Breast epithelium (tissue), 4 donors: ENCODE measurements at places on chromosomes 4 and X.
A peak's percentile ranks its signal among the peaks of the same experiment; 100 is the strongest.

DNA sequence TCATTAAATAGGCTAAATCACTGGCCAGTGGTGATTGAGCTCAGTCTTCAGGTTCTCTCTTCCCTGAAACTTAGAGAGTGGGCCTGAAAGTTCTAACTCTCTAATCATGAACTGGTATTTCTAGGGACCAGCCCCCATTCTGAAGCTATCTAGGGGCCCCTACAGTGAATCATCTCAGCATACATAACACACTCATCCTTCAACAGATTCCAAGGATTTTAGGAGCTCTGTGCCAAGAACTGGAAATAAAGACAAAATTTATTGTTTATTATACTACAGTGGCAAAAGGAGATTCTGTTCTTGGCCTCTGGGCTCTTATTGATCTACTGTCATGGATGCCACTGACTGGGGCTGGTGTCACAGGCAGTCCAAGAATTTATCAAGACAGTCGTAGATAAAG lies 263.8 kb upstream of the IGFBP7 start:
- no peaks in the 10 kb centered on the region for H3K36me3 ChIP-seq
- no peaks in the 10 kb centered on the region for H3K4me1 ChIP-seq
- H3K27ac ChIP-seq = no peak overlapping the region
- no peak for DNase-seq

- H3K27ac ChIP-seq = peak overlapping the region; percentile 48
- H3K4me1 ChIP-seq = no peaks in the 10 kb centered on the region
- H3K4me3 ChIP-seq = no peak overlapping the region
- H3K36me3 ChIP-seq = no peaks in the 10 kb centered on the region
These were observed 184.5 kb downstream of the ARHGAP10 start for GRCh38 chr4:147916351-147916750.

DNA sequence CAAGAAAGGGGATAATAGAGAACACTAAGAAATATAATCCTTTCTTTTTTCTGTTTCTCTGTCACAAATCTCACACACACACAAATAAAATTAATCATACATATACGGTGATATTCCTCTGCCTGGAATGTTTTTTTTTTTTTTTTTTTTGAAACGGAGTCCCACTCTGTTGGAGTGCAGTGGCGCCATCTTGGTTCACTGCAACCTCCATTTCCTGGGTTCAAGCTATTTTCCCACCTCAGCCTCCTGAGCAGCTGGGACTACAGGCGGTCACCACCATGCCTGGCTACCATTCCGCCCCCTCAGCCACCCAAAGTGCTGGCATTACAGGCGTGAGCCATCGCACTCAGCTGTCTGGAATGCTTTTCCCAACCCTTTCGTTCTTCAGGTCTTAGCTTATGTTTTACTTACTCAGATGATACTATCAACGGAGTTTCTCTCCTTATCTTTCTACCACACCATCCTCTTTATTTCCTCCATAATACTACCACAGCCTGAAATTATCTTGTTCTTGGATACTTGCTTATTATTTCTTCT lies 69.3 kb downstream of the ANKRD17 start:
- H3K4me1 ChIP-seq = no peaks in the 10 kb centered on the region
- no peak for DNase-seq
- no peak overlapping the region for H3K27ac ChIP-seq
- no peaks in the 10 kb centered on the region for H3K27me3 ChIP-seq
- no peak overlapping the region for H3K4me3 ChIP-seq

DNA sequence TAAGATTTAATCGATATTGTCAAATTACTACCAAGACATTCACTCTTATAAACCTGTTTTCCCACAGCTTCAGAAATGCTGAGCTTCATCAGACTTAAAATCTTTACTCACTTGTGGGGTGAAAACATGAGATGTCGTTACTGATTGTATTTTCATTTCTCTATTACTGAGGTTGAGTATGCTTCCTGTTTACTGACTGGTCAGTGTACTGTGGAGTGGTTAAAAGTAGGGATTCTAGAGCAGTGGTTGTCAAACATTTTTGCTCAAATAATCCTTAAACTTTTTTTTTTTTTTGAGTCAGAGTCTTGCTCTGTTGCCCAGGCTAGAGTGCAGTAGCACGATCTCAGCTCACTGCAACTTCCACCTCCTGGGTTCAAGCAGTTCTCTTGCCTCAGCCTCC lies 50.3 kb downstream of the NSUN7 start:
- no peak for DNase-seq
- no peaks in the 10 kb centered on the region for H3K27me3 ChIP-seq
- H3K36me3 ChIP-seq = no peaks in the 10 kb centered on the region
- no peaks in the 10 kb centered on the region for H3K4me1 ChIP-seq
- H3K27ac ChIP-seq = no peak overlapping the region

GRCh38 chr4:73575660-73576059 lies 44.6 kb downstream of the RASSF6 start:
- no peaks in the 10 kb centered on the region for H3K27me3 ChIP-seq
- no peaks in the 10 kb centered on the region for H3K4me1 ChIP-seq
- H3K27ac ChIP-seq = no peak overlapping the region
- DNase-seq = no peak

GRCh38 chrX:130114141-130114588 lies 3.9 kb upstream of the ELF4 start:
- H3K27me3 ChIP-seq = peaks cover 22% of the 10 kb centered on the region
- no peak overlapping the region for H3K4me3 ChIP-seq
- no peaks in the 10 kb centered on the region for H3K36me3 ChIP-seq
- H3K4me1 ChIP-seq = no peaks in the 10 kb centered on the region
- H3K27ac ChIP-seq = no peak overlapping the region
- DNase-seq = no peak

GRCh38 chr4:56757261-56757746 lies 64.2 kb downstream of the SPINK2 start:
- no peak overlapping the region for H3K4me3 ChIP-seq
- peak overlapping the region; percentile 79 for H3K27ac ChIP-seq
- peaks cover 2% of the 10 kb centered on the region for H3K4me1 ChIP-seq
- H3K27me3 ChIP-seq = no peaks in the 10 kb centered on the region
- no peak for DNase-seq
- H3K36me3 ChIP-seq = no peaks in the 10 kb centered on the region
